Kidney glomerular epithelial cell (primary cell): ENCODE measurements at places on chromosomes 12 and 14.
A peak's percentile ranks its signal among the peaks of the same experiment; 100 is the strongest.

DNA sequence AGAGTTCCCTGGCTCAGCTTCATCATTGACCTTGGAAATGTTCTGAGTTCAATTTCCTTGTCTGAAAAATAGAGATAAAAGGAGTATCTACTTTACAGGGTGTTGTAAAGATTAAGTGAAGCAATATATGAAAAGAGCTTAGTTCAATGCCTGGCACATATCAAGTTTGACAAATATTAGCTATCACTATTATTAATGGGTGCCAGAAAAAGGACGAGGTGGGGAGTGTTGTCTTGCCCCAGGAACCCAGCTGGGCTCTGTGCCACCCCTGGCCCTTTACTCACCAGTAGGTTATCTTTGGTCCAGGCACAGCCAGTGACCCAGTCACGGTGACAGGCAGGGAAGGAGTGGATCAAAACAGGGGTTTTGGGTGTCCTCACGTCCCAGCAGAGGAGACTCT lies 32.0 kb downstream of the PARP2 start:
- no peak for DNase-seq

GRCh38 chr14:102304611-102305506 lies at the start of gene MOK:
Gene MOK, minus strand, starts transcription at chr14:102305164. Its CDS starts 196 bp downstream, at chr14:102304968.
- peak; percentile 96 for DNase-seq

- DNase-seq = no peak
These were observed 396.5 kb downstream of the RAD51B start for GRCh38 chr14:68216079-68216478.

GRCh38 chr12:68237619-68238018 lies 12.0 kb upstream of the IL26 start:
- peak; percentile 4 for DNase-seq

- DNase-seq = peak; percentile 7
These were observed 103.0 kb downstream of the PUS7L start for GRCh38 chr12:43655586-43655985.

GRCh38 chr12:39972119-39972518 lies 133.8 kb downstream of the SLC2A13 start:
- DNase-seq = no peak

- DNase-seq = no peak
These were observed 88.3 kb downstream of the LRP6 start for GRCh38 chr12:12178559-12178958.

- no peak for DNase-seq
These were observed 20.1 kb upstream of the ANO2 start for GRCh38 chr12:5964913-5965900.

- DNase-seq = no peak
These were observed 63.2 kb upstream of the SLC24A4 start for GRCh38 chr14:92259613-92260357.

DNA sequence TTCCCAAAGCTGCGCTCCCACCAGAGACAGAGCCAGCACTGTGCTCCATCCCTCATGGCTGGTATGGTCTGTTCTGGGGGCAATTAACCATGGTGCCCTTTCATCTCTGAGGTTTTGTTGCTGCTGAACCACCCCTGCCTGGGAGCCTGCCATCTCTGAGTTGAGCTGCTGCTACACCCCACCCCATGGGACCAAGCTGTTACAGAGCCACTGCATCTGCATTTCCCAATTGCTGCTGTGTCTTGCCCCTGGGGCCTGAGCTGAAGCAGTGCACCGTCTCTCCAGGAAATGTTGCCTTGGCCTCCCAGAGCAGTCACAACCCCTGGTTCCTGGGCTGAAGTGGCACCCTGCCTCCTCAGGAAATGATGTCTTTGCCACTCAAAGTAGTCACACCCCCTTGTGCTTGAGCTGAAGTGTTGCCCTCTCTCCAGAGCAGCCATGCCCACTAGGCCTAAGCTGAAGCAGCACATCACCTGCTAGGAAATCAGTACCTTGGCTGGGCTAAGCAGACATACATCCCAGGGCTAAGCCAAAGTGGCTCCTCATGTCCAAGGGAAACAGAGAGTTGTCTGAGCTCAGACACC lies 140.3 kb downstream of the RERGL start:
- DNase-seq = no peak

- DNase-seq = no peak
These were observed 343.3 kb downstream of the MDGA2 start for GRCh38 chr14:47332106-47332505.

DNA sequence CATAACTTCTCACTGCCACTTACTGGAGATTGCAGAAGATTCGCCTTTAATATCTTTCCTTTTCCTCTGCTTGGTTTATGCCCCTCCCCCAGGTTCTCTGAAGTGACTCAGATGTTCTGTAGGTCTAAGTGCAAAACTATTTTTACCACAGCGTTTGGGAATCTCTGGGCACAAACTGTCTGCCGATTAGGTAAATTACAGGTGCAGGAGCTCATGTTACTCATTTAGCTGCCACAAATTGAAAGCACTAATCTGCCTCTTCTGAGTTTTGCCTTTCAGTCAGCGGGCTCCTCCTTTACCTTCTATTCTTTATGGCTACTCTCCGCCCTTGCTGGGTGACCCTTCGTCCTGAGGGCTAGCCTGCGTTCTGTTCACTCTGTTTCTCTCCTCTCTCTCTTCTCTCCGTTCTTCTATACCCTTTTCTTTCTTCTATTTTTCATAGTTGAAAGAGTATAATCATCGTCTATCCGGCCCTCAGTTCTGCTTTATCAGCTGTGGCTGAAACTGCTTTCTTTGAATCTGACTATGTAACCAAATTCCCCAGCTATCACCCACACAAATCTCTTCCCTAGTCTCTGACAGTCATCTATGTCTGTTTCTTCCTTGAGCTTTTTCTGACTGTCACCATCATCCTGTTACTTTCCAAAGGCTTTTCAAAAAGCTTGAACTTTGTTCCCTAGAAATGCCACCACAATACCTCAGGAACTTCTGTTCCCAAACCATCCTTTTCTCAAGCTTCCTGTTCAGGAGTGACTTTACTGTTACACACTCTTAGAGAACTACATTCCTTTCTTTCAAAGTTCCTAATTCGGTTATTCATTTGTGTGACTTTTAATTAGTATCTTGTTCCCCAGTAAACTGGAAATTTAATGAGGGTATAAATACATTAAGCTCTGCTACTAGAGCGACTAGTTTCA lies 4.3 kb upstream of the MYF6 start:
- peak; percentile 47 for DNase-seq

GRCh38 chr12:49763006-49763591 lies 21.7 kb downstream of the TMBIM6 start:
- no peak for DNase-seq

- no peak for DNase-seq
These were observed 780.6 kb upstream of the MDGA2 start for GRCh38 chr14:48456051-48456450.

- DNase-seq = no peak
These were observed 7.7 kb downstream of the KCNA5 start for GRCh38 chr12:5051334-5051733.

DNA sequence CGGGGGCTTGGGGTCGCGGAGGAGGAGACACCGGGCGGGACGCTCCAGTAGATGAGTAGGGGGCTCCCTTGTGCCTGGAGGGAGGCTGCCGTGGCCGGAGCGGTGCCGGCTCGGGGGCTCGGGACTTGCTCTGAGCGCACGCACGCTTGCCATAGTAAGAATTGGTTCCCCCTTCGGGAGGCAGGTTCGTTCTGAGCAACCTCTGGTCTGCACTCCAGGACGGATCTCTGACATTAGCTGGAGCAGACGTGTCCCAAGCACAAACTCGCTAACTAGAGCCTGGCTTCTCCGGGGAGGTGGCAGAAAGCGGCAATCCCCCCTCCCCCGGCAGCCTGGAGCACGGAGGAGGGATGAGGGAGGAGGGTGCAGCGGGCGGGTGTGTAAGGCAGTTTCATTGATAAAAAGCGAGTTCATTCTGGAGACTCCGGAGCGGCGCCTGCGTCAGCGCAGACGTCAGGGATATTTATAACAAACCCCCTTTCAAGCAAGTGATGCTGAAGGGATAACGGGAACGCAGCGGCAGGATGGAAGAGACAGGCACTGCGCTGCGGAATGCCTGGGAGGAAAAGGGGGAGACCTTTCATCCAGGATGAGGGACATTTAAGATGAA lies 630 bp downstream of the FOS start:
- peak; percentile 25 for DNase-seq

GRCh38 chr12:98671459-98671858 lies 26.4 kb downstream of the APAF1 start:
- DNase-seq = no peak

- DNase-seq = no peak
These were observed 290.4 kb downstream of the SLC16A7 start for GRCh38 chr12:59886131-59886733.

GRCh38 chr14:96965885-96966595 lies 168.9 kb downstream of the VRK1 start:
- DNase-seq = no peak

- no peak for DNase-seq
These were observed 81.6 kb downstream of the PTCSC3 start for GRCh38 chr14:36094963-36095362.

GRCh38 chr12:131862084-131862441 lies 32.4 kb upstream of the ULK1 start:
- no peak for DNase-seq

DNA sequence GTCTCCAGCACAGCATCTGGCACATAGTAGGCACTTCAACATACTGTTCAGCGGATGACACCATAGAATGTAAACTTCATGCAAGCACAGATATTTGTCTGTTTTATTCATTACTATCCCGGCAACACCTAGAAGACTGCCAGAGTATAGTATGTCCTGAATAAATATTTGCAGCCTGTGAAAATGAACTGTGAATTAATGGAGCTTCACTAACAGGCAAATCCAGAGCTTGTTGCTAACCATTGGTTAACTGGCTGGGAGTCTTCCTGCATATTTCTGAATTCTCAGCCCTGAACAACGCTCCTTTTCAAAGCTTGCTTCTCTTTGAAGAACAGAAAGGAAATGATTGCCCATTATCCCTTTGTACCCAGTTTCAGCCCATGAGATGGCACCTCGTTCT lies 243.3 kb upstream of the CRY1 start:
- DNase-seq = peak; percentile 14

DNA sequence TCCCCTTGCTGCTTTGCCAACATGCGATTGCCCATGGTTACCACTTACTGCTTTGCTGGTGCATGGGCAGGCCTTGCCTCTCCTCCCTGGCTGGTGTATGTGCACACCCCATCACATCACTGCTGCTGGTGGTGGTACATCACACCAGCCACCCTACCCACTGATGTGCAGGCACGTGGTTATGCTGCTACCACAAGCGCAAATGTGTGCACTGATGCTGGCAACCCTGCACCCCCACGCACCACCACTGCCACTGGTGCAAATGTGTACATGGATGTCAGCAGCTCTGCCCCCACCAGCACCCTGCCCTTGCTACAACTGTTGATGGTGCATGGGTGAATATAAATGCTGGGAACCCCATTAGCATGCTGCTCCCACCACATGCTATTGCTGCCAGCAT lies 261.7 kb downstream of the AEBP2 start:
- DNase-seq = no peak

GRCh38 chr12:104719700-104720338 lies 238.3 kb downstream of the SLC41A2 start:
- DNase-seq = no peak

GRCh38 chr12:104215638-104216297 lies at the start of gene TXNRD1:
Gene TXNRD1, plus strand, starts transcription at chr12:104215779. Its CDS starts 24 bp downstream, at chr12:104215803.
- peak; percentile 46 for DNase-seq

- no peak for DNase-seq
These were observed 60.7 kb upstream of the DCD start for GRCh38 chr12:54708826-54709225.

DNA sequence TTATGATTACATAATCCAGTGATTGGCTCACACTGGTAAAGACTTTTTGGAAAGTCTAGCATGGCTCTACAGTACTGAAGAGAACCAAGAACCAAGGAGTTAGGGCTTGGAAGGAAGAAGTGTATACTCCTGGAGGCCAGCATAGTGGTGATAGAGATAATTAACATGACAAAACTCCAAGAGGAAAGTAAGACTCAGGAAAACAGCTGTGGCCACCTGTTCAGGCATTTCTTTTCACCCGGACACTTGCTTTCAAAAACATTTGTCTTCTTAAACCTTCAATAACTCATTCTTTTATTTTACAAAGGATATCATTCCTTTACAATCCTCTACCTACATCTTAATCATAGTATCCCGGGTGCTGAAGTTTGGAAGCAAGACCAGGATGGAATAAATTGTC lies 50.9 kb downstream of the KLHL28 start:
- DNase-seq = no peak

DNA sequence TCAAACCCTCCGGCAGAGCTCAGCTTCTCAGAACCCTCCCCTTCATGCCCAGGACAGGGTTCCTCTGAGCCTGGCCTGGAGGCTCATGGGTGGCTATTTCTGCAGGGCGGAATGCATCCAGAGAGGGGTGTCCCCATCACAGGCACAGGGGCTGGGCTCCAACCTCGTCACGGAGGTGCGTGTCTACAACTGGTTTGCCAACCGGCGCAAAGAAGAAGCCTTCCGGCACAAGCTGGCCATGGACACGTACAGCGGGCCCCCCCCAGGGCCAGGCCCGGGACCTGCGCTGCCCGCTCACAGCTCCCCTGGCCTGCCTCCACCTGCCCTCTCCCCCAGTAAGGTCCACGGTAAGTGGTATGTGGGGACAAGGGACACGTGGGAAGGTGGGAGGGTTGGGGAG lies 15.7 kb downstream of the HNF1A start:
- no peak for DNase-seq

GRCh38 chr12:130665753-130666152 lies 50.3 kb downstream of the RIMBP2 start:
- DNase-seq = no peak

GRCh38 chr12:76674669-76675315 lies 89.1 kb upstream of the ZDHHC17 start:
- DNase-seq = no peak

DNA sequence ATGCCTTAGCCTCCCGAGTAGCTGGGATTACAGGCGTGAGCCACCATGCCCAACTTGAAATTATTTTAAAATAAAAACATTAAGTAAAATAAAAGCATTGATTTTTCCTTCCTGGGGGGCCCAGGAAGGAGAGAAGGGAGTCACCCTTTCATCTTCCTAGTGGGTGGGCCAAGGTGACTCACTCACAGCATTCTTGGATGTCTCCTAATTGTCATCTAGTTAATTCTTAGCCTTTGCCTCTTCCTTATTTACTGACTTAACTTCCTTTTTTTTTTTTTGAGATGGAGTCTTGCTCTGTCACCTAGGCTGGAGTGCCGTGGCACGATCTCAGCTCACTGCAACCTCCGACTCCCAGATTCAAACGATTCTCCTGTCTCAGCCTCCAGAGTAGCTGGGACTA lies 29.2 kb downstream of the TMEM120B start:
- peak; percentile 2 for DNase-seq

GRCh38 chr14:78316786-78317185 lies 146.6 kb downstream of the NRXN3 start:
- DNase-seq = no peak

GRCh38 chr14:88554457-88555286 lies at the start of gene PTPN21:
Gene PTPN21, minus strand, starts transcription at chr14:88555007. Its CDS starts 4,590 bp downstream, at chr14:88550417.
- peak; percentile 74 for DNase-seq

- no peak for DNase-seq
These were observed 43.2 kb downstream of the GALNT4 start for GRCh38 chr12:89481213-89481914.

GRCh38 chr12:5882511-5883190 lies 62.4 kb downstream of the ANO2 start:
- no peak for DNase-seq
